Natural killer cell (primary cell): ENCODE measurements at places on chromosomes 1 and 21. TPM values are rescaled to one million over a fixed set of nuclear protein-coding genes. Genes with fewer than 3 reads are reported as not detected.

The PGM1 gene
- 23.5 TPM for total RNA-seq

The PM20D1 gene
- total RNA-seq = 1.1 TPM

The CEP350 gene
- total RNA-seq = 75.3 TPM

The SLC30A1 gene
- total RNA-seq = 12.1 TPM
